DND-41 (cell line): ENCODE measurements at places on chromosomes 7 and 10.

DNA sequence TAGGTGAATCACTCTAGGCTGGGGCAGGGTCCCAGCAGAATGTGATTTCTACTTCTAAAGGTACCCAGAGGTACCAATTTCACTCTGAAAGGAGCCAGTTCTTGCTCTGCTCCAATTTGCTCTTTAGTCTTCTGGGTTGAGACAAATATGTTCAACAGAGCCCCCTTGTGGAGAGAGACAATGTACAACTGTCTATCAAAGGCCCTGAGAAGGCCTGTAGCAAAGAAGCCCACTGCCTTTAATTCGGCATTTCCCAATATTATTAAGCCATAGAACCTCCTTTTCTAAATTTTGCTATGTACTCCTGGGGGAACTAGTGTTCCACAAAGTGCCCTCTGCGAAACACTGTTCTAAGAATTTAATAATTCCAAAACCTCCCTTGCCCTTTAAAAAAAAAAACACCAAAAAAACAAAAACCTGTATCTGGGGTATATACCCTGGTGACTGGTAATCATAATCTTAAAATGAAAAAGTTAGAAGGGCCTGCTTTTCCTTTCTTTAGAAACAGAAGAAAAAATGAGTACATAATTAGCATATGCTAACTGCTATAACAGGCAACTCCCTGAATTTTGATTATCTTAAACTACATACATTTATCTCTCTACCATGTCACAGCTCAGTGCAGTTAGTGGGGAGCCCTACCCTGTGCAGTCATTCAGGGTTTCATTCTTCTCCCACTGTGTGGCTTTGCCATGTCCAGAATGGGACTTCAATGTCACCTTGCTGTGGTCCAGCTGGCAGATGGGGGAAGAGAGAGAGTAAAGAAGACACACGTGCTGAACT lies 160.9 kb upstream of the BMPER start:
- peak; percentile 11 for DNase-seq

GRCh38 chr7:83987764-83988163 lies 206.8 kb downstream of the SEMA3A start:
- no peak for DNase-seq

DNA sequence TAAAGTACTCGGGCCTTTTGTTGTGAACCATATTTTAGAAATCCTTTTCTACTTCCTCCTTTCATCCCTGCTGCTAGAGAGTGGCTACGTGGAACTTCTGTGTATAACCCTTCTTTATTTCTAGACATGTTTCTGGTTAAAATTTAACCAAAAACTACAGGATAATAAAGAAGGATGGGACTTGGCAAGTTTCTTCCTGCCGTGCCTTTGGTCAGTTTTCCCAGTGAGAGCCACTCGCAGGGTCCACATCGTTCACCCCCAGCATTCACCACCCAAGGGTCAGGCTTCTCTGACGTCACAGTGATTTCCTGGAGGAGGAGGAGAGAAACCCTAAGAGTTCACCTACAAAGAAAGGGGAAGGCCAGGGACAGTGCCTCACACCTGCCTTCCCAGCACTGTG lies 45.4 kb downstream of the NKX6-2 start:
- no peak for DNase-seq

- DNase-seq = no peak
These were observed 419.2 kb downstream of the REEP3 start for GRCh38 chr10:63940277-63940922.

DNA sequence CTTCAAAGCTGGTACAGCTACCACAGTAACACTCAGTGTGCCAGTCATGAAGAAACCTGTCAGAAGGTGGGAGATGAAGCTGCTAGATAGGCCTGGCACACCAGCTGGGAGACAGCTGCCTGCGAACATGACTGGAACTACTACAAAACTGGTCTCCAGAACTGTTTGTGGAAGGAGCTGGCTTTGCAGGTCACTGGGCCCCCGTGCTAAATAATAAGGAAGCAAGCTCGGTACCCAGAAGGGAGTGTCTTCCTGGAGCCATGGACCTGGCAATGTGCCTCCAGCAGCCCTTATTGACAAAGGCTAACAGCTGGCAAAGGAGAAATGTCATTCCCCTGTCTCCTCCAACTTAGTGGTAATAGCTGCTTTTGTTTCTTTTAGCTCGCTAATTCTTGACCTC lies 1217.6 kb upstream of the LRRN3 start:
- DNase-seq = no peak

DNA sequence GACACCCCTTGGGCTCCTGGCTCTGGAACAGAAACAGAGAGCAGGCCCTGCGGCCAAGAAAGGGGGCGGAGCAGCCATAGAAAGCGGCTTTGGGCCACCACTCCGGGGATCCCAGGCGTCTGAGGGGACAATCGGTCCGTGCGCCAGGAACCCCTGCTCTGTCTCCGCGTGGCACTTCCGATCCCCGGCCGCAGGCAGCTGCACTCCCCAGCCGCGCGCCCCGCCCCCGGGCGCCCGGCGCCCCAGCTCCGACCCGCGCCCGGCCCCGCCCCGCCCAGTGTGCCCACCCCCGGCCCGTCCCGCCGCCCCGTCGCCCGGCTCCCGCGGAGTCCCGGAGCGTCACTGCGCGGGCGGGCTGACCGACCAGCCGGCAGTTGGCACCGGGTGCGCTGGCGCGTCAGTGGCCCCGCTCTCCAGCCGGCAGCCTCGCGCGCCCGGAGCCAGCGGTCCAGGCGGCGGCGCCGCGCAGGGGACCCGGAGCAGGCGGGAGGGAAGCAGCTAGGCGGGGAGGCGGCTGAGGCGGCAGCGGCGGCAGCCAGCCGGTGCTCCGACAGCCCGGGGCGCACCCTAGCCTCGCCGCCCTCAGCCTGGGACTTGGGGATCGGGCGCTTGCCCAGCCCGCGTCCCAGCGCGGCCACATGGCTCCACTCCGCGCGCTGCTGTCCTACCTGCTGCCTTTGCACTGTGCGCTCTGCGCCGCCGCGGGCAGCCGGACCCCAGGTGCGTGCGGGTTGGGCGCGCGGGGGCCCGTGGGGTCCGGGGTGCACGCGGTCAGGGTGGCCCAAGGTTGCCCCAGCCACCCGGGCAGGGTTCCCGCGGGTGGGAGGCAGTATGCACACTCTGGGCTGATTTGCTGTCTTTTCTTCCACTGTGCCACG lies at the start of gene ADAMTS14:
Gene ADAMTS14, plus strand, starts transcription at position 342 of the 878 bp plus-strand sequence. Its CDS starts 297 bp downstream, at position 639.
- DNase-seq = peak; percentile 72

- DNase-seq = no peak
These were observed 23.1 kb downstream of the SORCS3 start for GRCh38 chr10:104664205-104664604.

- no peak for DNase-seq
These were observed 86.6 kb downstream of the ITGB8 start for GRCh38 chr7:20417260-20417659.

GRCh38 chr10:133094286-133094685 lies 6.6 kb downstream of the ADGRA1 start:
- no peak for DNase-seq

- DNase-seq = peak; percentile 80
These were observed at the start of gene KCNH2 for GRCh38 chr7:150978126-150978789. TSS of gene KCNH2 (minus strand) at chr7:150978321. CDS start at chr7:150977913, 408 bp downstream.
